T follicular helper cell (primary cell): ENCODE measurements at places on chromosomes 11 and 22.

GRCh38 chr11:65112546-65113360, 1.1 kb downstream of the TM7SF2 start:
- peak; percentile 68 for DNase-seq

- no peak for DNase-seq
Measured at GRCh38 chr11:35166369-35167360, 27.7 kb downstream of the CD44 start.

GRCh38 chr22:49112176-49112575, 715.5 kb downstream of the BRD1 start:
- no peak for DNase-seq

- DNase-seq: no peak
Measured at GRCh38 chr11:114615448-114616361, 20.1 kb upstream of the NXPE4 start.

- DNase-seq: no peak
Measured at GRCh38 chr22:38219632-38220031, 17.8 kb downstream of the MAFF start.

- no peak for DNase-seq
Measured at GRCh38 chr11:128888034-128888985, 2.8 kb upstream of the KCNJ5 start.

GRCh38 chr22:36954251-36955014, 41.0 kb downstream of the CSF2RB start:
- no peak for DNase-seq

- no peak for DNase-seq
Measured at GRCh38 chr11:78254268-78254667, 65.5 kb downstream of the USP35 start.

- no peak for DNase-seq
Measured at GRCh38 chr11:118870396-118871343, 13.0 kb upstream of the CXCR5 start.

- DNase-seq: no peak
Measured at GRCh38 chr22:41401781-41402648, 20.3 kb downstream of the TEF start.

DNA sequence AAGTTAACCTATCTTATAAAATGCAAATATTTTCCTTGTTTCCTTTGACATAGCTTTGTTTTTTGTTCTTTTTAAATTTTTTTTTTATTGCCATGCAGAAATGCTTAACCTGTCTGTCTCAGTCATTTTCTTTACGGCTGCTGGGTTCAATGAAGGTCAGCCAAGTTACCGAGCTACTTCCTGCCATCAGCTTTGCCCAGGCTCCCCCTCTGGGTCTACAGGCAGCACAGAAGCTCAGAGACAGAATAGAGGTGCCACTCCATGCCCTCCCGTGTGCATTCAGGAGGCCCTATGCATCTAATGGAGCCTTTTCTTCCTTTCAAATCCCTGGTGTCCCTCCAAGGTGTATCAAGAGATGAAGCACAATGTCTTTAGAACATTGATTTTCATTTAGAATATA, 411.0 kb upstream of the NARS2 start:
- DNase-seq: no peak

DNA sequence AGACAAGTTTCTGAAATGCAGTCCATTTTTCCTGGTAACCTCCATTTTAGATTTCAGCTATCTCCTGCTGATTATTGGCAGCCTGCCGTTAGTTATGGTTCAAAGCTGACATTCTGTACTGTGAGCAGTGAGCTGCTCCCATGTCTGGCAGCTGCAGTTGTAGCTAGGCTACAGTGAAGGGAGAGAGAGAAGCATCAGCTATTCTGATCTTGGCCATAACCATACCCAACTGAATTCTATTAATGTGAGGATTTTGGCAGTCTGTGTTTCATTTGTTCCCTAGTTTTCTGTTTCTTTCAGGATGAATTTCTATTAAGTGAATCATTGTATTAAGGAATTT, 33.4 kb downstream of the SIK2 start:
- DNase-seq: no peak

DNA sequence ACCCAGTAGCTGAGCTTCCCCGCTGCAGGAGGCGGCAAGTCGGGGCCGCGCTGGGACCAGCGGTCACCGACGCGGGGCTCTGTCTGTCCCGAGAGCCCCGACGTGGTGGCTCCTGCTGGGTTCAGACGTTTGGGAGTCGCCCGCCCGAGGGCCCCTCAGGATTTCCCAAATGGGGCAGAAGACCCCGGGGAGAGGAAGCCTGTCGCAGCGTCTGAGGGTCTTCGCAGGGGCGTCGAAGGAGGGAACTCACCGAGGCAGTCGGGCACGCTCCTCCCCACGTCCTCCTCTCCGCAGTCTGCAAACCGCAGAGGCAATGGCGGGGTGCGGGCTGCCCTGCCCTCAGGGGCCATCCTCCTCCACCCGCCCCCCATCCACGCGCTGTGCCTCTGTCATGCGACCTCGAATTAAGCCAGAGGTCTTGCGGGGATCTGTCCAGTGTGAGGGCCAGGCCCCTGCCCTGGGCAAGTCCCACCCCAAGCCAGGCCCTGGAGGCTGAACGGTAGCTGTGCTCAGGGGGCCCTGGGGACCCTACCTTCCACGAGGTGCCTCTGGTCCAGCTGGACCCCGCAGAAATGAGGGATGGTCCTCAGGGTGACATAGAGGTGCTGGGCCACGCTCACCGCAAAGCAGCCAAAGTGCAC, 12.5 kb downstream of the IL17REL start:
- DNase-seq: no peak

GRCh38 chr11:62479631-62480201, 60.9 kb downstream of the SCGB1A1 start:
- DNase-seq: no peak

- no peak for DNase-seq
Measured at GRCh38 chr11:1660111-1660867, 30.7 kb downstream of the KRTAP5-5 start.

DNA sequence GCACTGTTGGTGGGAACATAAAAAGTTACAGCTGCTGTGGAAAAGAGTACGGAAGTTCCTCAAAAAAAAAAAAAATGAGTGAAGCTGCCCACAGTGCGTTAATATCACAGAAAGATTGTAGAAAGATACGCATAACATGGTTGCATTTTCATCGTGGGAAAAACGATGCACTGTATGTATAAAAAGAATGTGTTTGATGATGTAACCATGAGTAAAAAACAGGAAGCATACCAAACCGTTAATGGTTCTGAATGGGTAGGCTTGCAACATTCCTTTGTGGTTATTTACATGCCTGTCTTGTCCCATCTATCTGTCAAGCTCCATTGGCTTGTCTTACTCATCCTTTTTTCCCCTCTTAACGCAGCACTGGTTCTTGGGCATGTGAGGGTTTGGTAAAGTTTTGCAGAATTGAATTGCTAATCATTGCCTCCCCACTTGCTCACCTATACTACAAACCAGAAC, 33.8 kb upstream of the DKK3 start:
- DNase-seq: no peak

GRCh38 chr11:84590106-84590505, 1037.0 kb downstream of the DLG2 start:
- no peak for DNase-seq

DNA sequence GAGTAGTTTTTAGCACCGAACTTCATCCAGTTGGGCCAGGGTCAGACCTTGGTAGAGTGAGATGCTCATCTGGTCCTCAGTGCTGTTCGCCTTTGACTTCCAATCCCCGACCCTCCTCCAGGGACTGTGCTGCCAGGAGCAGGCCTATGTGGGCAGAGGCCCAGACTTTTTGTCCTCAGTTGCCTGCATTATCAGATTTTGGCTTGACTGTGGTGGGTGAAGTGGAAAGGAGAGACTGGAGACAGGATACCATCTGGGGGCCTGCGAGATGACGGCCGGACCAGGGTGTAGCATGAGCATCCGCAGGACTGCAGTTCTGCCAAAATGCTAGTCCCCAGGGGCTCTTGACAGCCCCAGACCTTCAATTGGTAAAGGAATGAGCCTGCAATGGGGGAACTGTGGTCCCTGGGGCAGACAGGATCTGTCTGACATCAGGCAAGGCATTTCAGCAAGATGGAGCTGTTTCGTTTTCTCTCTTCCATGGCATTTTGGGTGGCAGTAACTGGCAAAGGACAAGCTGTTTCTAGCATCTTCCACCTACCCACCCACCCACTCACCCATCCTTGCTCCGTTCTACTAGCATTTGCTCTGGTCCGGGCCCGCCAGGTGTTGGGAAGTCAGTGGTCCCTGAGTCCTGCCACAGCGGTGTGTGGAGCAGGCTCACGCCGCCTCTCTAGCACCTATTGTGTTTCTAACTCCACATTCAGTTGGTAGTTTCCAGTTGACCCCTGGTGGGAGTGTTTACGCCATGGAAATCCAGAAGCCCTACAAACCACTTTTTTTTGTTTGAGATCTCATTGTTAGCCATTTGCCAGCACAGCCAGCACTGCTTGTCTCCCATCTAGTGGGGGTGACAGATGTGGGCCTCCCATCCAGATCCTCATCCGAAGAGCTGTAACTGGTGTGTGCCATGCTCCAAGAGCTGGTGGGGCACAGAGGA, 53.5 kb downstream of the OTOG start:
- DNase-seq: no peak

DNA sequence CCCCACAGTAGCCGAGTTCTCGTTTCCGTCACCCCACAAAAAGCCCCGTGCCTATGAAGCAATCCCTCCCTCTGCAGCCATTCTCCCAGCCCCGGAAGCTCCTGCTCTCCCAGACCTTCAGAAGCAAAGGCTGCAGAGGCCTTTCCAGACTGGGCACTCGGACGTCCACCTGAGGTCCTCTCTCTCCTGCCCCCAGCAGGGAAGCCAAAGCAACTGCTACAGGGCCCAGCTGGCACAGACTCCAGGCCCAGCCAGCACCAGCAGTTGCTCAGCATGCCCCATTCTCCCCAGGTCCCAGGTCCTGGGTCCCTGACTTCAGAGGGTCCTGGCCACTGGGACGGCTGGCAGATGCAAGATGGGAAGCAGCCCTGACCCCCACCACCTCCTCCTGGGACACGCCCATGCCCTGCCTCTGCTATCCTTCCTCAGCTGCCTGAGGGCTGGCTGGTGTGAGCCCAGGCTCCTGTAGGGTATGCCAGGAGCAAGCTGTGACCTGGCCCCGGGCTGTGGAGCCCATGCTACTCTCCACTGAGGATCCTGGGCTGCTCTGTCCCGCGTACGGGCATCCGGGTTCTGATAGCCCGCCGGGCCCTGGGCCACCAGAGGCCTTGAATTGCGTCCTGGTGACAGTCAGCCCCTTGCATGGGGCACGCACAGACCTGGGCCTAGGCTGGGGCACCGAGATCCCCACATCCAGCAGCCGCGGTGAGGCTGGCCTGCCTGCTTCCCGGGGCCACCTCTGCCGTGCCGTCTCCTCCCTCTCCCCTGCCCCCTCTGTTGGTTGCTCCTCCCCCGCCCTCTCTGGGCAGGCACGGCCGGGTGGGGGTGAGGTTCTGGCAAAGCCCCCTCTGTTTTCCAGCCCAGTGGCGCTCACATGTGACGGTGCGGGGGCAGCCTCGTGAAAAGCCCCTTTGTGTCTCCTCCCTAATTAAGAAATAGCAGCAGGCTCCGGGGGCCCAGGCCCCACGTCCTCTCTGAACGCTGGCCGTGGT, 1310.3 kb downstream of the BRD1 start:
- no peak for DNase-seq

GRCh38 chr11:103433386-103434072, 324.3 kb downstream of the DYNC2H1 start:
- no peak for DNase-seq

GRCh38 chr11:69509846-69510390, 28.5 kb downstream of the LINC01488 start:
- DNase-seq: no peak

DNA sequence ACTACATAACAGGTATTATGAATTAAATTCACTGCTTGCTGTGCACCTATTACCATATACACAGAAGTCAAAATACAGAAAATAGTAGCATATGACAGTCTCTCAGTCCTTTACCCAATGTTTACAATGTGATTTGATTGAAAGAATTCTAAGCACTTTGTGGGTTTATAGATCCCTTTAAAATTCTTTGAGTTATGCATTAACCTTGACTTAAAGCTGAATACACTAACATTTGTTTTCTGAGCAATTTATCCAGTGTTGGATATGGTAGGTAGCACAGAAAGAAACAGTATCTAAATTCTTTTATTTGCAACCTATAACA, 230.8 kb upstream of the DDI1 start:
- DNase-seq: no peak

- DNase-seq: no peak
Measured at GRCh38 chr11:91470656-91471055, 754.0 kb upstream of the FAT3 start.

DNA sequence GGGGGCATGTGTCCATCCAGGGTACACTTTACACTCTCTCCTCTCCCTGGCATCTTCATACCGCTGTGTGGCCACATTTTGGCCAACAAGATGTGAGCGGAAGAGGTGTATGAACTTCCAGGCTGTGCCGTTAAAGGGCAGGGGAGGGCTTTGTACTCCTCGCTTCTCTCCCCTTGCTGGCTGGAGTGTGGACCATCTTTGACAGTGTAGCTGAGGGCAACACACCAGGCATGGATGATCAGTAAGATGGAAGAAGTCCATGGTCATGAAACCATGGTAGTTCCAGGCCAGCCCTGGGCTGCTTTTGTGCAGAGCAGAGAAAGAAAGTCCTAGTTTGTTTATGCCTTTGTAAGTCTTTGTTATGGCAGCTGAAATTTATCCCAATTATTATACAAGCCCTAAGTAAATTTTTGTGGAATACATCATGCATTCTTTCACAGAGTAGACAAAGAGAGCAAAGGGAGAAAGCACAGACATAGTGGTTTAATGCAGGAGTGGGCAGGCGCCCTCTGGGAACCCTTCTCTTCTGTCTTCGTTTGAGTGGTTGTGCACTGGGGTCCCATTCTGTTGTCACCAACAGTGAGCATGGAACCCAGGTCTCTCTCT, 70.4 kb downstream of the FBXO7 start:
- no peak for DNase-seq

DNA sequence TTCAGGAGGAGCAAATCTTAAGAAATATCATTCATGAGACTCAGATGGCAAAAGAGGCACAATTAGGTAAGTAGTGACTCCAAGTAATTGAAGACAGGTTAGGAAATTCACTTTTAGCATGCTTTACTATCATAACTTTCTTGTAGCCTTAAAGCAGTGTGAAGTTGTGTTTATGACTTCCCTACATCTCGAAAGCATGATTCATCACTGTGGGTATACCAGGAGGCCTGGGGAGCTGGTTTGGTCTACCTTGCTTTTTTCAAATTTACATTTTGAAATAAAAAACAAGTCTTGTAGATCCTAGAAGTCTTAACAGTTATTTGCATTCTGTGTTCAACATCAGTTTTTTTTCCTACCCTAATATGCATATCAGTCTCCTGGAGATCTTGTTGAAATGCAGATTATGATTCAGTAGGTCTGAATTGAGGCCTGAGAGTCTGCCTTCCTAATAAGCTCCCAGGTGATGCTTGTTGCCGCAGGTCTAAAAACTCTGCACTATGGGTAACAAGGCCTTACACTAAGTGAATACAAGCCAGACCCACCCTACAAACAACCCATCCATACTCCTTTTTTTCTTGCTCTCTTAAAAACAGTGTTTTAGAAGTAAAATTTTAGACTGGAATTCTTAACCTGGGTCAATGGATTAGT, 41.4 kb downstream of the TTC17 start:
- no peak for DNase-seq

- DNase-seq: no peak
Measured at GRCh38 chr11:13054278-13054677, 45.2 kb downstream of the RASSF10 start.
